ENCODE measurements at places on chromosomes 16 and 17. TPM values are rescaled to one million over a fixed set of nuclear protein-coding genes. Genes with fewer than 3 reads are reported as not detected.

DNA sequence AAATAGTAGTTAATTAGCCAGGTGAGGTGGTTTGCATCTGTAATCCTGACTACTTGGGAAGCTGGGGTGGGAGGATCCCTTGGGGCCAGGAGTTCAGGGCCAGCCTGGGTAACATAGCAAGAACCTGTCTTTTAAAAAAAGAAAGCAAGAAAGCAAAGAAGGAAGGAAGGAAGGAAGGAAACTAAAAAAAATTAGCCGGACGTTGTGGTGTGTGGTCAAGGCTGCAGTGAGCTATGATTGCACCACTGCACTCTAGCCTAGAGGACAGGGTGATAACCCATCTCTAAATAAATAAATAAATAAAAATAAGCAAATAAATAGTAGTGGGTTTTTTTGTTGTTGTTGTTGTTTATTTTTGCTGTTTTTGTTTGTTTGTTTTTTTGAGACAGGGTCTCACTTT, 39.3 kb upstream of the MAP2K6 start:
- no peaks in the 10 kb centered on the region for H3K27me3 ChIP-seq
- H3K4me1 ChIP-seq = no peaks in the 10 kb centered on the region
- H3K36me3 ChIP-seq = no peaks in the 10 kb centered on the region
- no peak overlapping the region for H3K4me3 ChIP-seq
- H3K27ac ChIP-seq = no peak overlapping the region
- no peak for DNase-seq

DNA sequence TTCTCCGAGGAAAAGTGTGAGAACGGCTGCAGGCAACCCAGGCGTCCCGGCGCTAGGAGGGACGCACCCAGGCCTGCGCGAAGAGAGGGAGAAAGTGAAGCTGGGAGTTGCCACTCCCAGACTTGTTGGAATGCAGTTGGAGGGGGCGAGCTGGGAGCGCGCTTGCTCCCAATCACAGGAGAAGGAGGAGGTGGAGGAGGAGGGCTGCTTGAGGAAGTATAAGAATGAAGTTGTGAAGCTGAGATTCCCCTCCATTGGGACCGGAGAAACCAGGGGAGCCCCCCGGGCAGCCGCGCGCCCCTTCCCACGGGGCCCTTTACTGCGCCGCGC, at the start of gene ERBB2:
Gene ERBB2, plus strand, starts transcription at position 247 of the 330 bp plus-strand sequence. CDS start 175 bp downstream, outside the sequence.
- H3K4me3 ChIP-seq = peak within 1 kb of the TSS; percentile 71
- H3K4me1 ChIP-seq = peaks cover 68% of the 10 kb centered on the region
- peak within 1 kb of the TSS; percentile 67 for H3K27ac ChIP-seq
- peaks cover 62% of the 10 kb centered on the region for H3K36me3 ChIP-seq
- no peaks in the 10 kb centered on the region for H3K27me3 ChIP-seq
- DNase-seq = peak; percentile 100

DNA sequence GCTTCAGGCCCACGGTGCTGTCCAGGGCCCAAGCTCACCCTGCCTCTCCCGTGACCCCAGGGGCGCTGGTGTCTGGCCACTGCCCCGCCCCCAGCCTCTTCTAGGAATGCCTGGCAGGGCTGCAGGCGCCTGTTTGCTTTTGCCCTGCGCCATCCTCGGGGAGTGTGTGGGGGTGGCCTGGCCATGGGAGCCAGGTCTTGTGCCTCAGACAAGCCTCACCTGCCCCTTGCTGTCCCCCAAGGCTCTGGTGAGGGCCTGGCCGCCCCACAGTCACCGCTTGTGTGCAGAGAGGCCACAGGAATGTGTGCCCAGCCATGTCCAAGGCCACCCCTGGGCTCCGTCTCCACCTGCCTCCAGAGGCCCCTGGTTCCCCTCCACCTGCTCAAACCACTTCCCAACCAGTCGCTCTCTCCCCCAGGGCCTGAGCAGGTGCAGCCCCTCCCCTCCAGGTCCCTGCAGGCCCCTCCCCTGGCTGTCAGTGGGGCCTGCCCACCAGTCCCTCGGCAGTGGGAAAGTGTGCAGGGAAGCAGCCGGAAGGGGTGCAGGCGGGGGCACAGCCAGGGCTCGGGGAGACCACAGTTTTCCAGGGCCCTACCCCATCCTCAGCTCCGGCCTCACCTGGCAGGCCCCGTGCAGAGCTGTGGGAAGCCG, 841 bp upstream of the IGFALS start:
- DNase-seq = no peak
- no peak overlapping the region for H3K27ac ChIP-seq
- no peaks in the 10 kb centered on the region for H3K4me1 ChIP-seq
- H3K4me3 ChIP-seq = no peak overlapping the region

DNA sequence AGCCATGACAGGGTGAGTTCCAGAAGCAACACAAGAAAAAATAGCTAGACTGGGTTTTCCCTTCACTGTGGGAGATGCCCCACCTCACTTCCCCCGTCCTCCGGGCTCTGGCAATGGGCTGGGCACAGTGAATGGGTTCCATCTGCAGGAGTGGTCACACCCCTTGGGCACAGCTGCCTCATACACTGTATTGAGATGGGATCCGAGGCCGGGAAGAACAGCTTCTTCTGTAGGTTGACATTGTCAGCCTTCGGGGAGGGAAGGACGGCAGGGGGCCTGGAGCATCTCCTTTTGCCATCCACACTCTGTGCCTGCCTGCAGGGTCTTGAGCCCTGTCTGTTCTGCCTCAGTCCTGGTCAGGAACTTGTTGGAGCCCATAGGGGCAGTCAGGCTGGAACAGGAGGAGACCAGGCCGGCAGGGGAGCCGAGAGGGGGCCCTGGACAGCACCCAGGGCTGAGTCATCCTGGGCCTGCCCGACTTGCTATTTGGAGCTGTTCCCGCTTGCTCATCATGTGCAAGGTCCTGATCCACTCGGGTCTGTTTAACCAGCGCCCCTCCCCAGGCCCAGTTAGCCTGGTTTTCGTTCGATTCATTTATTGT, 286.7 kb downstream of the SEC14L1 start:
- no peaks in the 10 kb centered on the region for H3K27me3 ChIP-seq
- no peak for DNase-seq
- H3K27ac ChIP-seq = peak overlapping the region; percentile 64
- H3K4me1 ChIP-seq = peaks cover 36% of the 10 kb centered on the region
- H3K36me3 ChIP-seq = peaks cover 42% of the 10 kb centered on the region
- peak overlapping the region; percentile 49 for H3K4me3 ChIP-seq

- no peak overlapping the region for H3K4me3 ChIP-seq
- H3K27me3 ChIP-seq = peaks cover 80% of the 10 kb centered on the region
- H3K27ac ChIP-seq = no peak overlapping the region
These were observed 16.1 kb upstream of the NAGS start for GRCh38 chr17:43988301-43988700.

DNA sequence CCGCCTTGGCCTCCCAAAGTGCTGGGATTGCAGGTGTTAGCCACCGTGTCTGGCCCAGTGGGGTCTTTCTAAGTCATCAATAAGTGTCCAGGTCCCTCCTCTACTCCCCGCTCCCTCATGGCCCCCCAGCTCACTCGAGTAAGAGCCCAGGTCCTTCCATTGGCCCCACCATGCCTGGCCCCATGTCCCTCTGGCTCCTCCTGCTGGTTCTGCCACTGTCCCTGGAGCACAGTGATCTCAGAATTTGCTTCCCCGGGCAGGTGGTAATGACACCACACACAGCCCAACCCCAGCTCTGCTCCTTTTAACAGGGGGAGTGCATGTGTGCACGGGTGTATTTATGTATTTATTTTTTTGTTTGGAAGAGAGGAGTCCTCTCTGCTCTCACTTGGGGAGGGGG, 19.6 kb downstream of the MGAT5B start:
- peaks cover 43% of the 10 kb centered on the region for H3K27me3 ChIP-seq
- no peak for DNase-seq

GRCh38 chr17:3514873-3515272, 39.1 kb downstream of the ASPA start:
- H3K4me3 ChIP-seq = no peak overlapping the region
- no peak overlapping the region for H3K27ac ChIP-seq

DNA sequence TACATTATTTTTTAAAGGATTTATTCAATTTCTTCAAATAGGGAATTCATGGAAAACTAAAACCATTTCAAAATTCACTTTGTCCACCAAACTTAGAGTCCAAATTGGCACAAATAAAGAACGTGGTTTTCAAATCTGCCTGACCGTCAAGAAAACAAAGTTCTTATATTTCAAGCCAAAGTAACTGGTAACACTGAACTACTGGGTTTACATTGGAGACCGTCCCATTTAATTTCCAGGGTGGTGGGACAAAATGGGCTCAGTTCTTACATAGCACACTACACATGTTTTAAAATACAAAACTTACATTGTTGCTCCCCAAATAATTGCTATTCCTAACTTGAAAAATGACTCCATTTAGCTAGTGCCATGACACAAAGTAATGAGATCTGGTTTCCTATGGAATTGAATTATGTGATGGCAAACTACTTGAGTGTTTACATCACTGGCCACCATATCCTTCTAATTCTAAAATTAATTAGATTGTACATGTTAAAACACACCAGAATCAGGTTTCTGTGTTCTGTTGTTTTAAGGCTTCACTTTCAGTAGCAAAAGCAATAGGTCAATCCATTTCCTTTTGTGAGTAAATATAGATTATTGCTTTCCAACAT, 6.5 kb downstream of the PSME3IP1 start:
- no peaks in the 10 kb centered on the region for H3K27me3 ChIP-seq
- H3K4me1 ChIP-seq = peaks cover 8% of the 10 kb centered on the region
- no peak overlapping the region for H3K4me3 ChIP-seq
- H3K36me3 ChIP-seq = peaks cover 4% of the 10 kb centered on the region
- DNase-seq = no peak

- H3K4me1 ChIP-seq = no peaks in the 10 kb centered on the region
- H3K27ac ChIP-seq = no peak overlapping the region
- no peaks in the 10 kb centered on the region for H3K27me3 ChIP-seq
- H3K4me3 ChIP-seq = no peak overlapping the region
- no peak for DNase-seq
These were observed 549.3 kb upstream of the HSBP1 start for GRCh38 chr16:83258366-83258928.

DNA sequence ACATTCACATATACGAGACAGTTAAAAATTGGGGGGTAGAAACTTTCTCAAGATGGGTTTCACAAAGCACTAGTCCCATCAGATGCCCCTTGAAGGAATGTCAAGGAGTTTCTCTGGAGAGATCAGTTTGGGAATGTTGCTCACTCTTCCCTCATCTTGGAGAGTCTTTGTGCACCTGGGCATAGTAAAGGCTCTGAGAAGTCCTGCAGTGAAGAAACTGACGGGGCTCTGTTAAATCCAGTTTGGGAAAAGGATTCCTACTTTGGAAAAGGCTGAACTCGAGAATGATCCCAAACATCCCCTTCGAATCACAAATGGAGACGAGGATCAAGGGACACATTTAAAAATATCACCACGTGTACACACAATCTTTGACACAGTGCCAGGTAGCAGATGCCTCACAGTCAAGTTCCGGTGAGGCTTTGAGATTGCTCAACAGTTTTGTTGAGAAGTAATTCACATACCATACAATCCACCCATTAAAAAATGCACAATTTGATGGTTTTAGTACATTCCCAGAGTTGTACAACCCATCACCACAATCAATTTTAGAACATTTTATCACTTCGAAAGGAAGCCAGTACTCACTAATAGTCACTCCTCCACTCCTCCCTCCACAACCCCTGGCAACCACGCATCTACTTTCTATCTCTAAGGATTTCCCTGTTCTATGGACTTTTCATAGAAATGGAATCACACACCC, 203.4 kb upstream of the FOXF1 start:
- H3K27ac ChIP-seq = no peak overlapping the region
- no peaks in the 10 kb centered on the region for H3K36me3 ChIP-seq
- no peak overlapping the region for H3K4me3 ChIP-seq
- peaks cover 100% of the 10 kb centered on the region for H3K27me3 ChIP-seq

- H3K4me3 ChIP-seq = no peak overlapping the region
- no peaks in the 10 kb centered on the region for H3K27me3 ChIP-seq
- peaks cover 68% of the 10 kb centered on the region for H3K36me3 ChIP-seq
- H3K27ac ChIP-seq = no peak overlapping the region
- peaks cover 2% of the 10 kb centered on the region for H3K4me1 ChIP-seq
These were observed 4.0 kb downstream of the UNC13D start for GRCh38 chr17:75839942-75840798.

GRCh38 chr17:2716649-2717048, 5.1 kb upstream of the CLUH start:
- no peak for DNase-seq
- H3K36me3 ChIP-seq = peaks cover 8% of the 10 kb centered on the region
- H3K27me3 ChIP-seq = peaks cover 4% of the 10 kb centered on the region
- no peak overlapping the region for H3K27ac ChIP-seq

DNA sequence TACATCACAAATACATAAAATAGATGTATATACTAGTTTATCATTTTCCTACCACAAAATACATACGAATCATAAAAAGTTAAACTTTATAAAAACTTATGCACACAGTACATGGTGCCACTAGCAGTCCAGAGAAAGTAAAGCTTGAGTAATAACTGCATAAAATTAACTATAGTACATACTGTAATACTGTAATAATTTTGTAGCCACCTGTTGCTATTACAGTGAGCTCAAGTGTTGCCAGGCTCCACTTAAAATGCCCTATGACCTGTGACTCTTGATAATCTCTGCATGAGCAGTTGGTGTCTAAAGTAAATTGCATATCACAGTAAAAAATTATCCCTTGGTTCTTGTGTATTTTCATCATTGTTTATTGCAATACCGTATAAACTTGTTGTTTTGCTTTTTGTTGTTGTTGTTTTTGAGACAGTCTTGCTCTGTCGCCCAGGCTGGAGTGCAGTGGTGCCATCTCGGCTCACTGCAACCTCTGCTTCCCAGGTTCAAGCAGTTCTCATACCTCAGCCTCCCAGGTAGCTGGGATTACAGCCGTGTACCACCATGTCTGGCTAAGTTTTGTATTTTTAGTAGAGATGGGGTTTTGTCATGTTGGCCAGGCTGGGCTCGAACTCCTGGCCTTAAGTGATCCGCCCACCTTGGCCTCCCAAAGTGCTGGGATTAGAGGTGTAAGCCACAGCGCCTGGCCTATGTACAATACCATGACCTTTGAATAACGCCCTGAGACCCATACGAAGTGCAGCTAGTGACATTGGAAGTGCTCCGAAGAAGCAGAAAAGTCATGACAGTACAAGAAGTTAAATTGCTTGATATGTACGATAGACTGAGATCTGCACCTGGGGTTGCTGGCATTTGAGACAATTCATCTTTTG, 6.6 kb downstream of the LUC7L3 start:
- no peak overlapping the region for H3K27ac ChIP-seq
- DNase-seq = no peak
- no peak overlapping the region for H3K4me3 ChIP-seq
- peaks cover 63% of the 10 kb centered on the region for H3K4me1 ChIP-seq

Gene TMEM235
- not detected for total RNA-seq

Gene CACNG4
- 3.8 TPM for total RNA-seq

Gene FBXW10
- total RNA-seq = 0.50 TPM

Gene LRRC75A
- 3.0 TPM for total RNA-seq

Gene OR2C1
- not detected for total RNA-seq

Gene KRTAP1-5
- total RNA-seq = not detected

Gene SOX8
- 0.92 TPM for total RNA-seq

Gene LYRM1
- total RNA-seq = 33.4 TPM

Gene DNAAF1
- total RNA-seq = 0.32 TPM

Gene ABCC3
- total RNA-seq = 88.0 TPM

Gene ELMO3
- total RNA-seq = 31.9 TPM

Gene GCGR
- not detected for total RNA-seq

Gene BPTF
- total RNA-seq = 66.8 TPM

Data from Calu3 (cell line).